Stimulated activated naive CD4-positive, alpha-beta T cell treated with Interleukin-2 at 50 U/mL for 16 hours (primary cell): ENCODE measurements at places on chromosomes 4 and X.

DNA sequence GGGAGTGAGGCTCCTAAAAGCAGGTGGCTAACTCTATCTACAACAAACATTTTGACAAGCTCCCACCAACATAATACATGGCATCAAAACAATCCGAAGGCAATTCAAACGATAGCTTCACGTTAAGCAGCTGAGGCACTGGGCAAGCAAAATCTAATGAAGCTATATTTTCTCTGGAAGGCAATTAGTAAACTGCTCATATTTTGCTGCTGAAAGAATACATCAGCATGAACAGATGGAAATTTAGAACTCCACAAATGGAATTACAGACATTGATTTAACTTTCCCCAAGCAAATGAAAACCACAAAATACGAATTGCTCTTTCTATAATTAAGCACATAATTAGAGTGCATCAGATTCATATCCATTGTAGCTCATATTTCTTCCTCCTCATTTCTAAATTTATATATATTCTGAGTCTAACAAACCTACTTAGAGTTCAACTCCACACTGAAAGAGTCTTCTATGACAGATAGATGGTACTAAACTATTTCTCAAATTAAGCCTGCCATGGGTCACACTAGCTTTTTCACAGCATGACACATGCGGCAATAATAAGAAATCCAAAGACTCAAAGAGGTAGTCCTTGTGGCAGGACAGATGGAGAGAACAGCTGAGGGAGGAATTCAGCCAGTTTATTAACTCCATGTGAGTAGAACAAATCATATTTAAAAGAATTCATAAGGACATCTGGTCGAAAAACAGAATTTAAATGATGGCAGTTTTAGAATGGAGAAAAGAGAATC lies 305.4 kb downstream of the MAPK10 start:
- no peak for DNase-seq

GRCh38 chr4:120869613-120870278 lies 52.8 kb downstream of the PRDM5 start:
- no peak for DNase-seq

GRCh38 chr4:159484864-159485263 lies 382.0 kb downstream of the RAPGEF2 start:
- DNase-seq: no peak

GRCh38 chrX:44971674-44972073 lies 98.7 kb downstream of the KDM6A start:
- no peak for DNase-seq

- no peak for DNase-seq
Observed at GRCh38 chr4:108160741-108161352, 7.9 kb downstream of the LEF1 start.

DNA sequence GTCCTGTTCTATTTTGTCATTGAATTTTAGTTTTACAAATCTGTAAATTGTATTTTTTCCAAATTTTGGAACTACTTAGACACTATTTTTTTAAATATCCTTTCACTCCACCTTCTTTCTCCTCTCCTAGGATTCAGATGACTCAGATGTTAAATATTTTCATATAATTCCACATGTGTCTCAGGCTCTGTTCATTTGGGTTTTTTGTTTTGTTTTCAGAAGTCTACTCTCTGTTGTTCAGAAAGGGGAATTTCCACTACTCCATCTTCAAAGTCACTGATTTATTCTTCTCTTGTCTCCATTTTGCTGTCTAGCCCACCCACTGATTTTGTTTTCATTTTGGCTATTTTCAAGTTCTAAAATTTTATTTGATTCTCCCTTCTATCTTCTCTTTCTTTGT lies 264.0 kb upstream of the SLIT2 start:
- no peak for DNase-seq

GRCh38 chr4:2799224-2799911 lies 6.5 kb downstream of the SH3BP2 start:
- DNase-seq: no peak

GRCh38 chrX:22559506-22559905 lies 286.8 kb downstream of the CBLL2 start:
- no peak for DNase-seq

DNA sequence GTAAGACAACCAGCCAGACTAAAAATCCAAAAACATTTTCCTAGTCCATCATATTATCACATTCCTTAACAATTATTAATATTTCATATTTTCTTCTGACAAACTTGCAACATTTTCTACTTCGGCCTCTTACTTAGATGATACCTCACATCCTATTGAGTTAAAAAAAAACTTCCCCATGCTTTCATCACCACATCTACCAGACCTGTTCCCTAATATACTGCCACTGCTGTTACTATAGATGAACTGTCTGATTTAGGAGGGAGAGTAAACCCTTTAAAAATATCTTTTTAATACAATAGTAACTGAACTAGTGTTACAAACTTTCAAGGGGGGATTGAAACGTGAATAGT lies 1.5 kb downstream of the FAM200B start:
- no peak for DNase-seq

DNA sequence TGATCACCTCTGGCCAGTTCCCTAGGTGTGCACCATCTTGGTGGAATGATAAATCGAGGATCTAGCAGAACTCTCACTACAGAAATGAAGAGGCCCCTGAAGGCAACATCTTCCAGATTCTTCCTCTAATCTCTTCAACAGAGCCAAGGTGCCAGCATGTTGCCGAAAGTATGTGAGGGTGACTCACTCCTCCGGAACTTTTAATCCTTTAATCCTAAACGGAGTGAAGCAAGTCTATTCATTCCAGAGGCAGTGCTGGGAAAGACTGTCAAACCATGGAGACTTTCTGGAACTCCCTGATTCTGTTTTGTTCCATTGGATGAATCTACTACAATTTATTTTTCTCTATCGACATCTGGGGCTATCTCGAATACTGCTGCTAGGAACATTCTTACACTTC lies 68.7 kb downstream of the SUPT20HL2 start:
- DNase-seq: no peak

DNA sequence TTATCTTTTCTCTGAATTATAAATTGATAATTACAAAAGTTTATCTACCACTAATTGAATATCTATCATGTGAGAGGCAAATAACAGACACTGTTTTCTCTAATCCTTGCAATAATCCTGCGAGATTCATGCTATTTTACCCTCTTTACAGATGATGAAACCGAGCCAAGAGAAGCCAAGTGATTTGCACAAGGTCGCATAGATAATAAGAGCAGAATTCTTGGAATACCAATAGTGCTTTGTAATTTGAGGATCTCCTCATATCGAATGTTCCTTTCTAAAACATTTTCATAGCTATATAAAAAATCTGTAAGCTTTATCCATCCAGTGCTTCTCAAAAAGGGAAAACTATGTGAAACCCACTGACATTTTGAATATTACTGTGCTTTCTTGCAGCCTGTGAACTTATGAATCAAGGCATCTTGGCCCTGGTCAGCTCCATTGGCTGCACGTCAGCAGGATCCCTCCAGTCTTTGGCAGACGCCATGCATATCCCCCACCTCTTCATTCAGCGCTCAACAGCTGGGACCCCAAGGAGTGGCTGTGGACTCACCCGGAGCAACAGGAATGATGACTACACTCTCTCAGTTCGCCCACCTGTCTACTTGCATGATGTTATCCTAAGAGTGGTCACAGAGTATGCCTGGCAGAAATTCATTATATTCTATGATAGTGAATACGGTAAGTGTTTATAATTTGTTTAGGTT lies 743.8 kb upstream of the ATOH1 start:
- DNase-seq: no peak

- no peak for DNase-seq
Observed at GRCh38 chr4:8856835-8857621, 14.6 kb downstream of the HMX1 start.

DNA sequence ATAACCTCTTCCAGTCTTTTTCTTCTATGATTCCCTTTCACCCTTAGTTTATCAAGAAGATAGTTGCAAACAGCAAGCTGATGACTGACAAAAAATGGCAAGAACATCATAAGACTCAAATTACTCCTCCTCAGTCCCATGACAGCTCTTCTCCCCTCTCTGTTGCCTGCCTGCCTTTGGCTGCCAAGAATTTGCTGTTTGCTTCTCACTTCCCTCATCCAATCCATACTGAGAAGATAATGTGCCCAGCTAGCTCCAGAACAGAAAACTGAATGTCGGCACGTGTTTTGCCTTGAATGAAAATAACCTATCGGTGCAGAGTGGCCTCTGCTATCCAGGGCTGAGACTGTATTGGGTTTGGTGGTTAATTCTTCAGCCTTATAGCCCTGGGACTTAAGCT lies 192.1 kb downstream of the PPARGC1A start:
- DNase-seq: no peak

DNA sequence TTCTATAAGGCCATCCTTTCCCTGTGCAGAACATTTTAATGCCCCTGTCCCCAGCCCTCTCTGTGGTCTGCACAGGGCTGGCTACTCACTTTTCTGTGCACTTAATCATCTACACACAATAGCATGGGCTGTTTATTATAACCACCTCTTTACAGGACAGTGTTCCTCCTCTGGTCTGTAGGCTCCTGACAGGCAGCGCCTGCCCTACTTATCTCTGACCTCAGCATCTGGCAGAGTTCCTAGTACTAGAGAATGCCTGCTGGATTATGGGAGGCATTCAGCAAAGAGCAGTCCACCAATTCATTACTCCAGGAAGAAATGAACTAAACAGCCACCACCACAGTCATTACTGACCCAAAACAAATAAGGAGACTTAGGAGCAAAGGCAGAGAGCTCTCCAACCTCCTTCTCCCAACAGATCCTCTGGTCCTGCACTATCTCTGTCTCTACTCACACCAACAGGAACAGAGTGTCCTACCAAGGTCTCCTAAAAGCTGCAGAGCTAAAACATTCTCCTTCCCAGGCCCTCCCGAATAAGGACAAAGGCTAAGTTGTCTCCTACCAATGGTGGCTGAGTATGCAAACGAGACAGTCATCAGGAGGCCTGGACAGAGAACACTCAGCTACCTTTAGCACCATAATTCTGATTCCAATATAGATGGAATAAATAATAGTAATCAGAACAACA lies 279.2 kb downstream of the QDPR start:
- DNase-seq: no peak

GRCh38 chrX:28552322-28552721 lies 34.9 kb upstream of the IL1RAPL1 start:
- no peak for DNase-seq

- DNase-seq: no peak
Observed at GRCh38 chrX:1824855-1825254, 210.0 kb downstream of the ASMT start.

DNA sequence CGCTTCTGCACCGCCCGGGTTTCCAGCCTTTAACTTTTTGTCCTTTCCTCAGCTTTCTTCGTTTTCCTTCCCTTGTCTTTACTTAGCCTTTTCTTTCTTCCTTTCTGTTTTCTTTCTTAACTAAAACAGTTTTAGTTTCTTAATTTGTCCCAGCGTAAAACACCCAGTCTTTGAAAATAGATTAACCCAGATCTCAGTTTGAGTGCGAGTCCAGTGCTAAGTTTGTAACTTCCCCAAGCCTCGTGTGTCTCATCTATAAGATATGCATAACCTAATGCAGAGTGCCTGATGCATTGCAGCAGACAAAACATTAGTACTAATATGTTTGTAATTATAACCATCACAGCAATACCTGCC lies 460 bp upstream of the GEMIN8 start:
- DNase-seq: no peak

DNA sequence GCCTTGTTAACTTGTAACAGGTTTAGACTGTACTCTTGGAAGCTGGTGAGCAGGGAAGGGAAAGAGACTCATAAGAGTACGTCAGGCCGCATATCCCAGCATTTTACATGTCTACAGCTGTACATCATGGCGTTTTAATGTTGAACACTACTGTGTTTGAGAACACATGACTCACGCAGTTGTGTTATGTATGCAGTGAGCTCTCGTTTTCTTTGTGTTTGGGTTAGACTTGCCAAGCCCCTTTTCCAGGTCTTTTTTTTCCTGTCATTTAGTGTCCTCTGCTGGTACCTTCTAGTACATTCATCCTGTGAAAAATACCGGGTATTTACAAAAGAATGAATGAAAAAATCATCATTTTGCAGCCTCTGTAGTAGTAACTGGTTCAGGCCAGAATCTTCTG lies 35.3 kb downstream of the SMS start:
- DNase-seq: no peak

GRCh38 chr4:156547891-156548290 lies 423.7 kb downstream of the PDGFC start:
- DNase-seq: no peak

DNA sequence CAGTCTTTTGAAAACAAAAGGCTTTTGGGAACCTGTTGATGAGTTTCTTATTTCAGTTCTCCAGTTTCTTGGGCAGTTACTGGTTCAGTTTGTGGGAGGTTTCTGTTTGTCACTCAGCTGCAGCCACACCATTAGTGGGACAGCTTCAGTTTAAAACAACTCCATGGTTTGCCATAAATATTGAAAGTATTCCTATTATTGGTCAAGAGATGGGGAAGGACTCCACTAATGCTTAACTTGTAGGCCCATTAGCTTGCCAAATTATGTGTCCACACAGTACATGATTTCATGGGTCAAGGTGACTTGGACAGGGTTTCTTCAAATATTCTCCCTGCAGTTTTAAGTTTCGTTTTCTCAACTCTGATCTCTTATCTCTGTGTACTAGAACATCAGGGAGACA lies 15.5 kb upstream of the ASIC5 start:
- no peak for DNase-seq

- DNase-seq: peak; percentile 52
Observed at GRCh38 chr4:36243355-36244256, 708 bp downstream of the ARAP2 start.

DNA sequence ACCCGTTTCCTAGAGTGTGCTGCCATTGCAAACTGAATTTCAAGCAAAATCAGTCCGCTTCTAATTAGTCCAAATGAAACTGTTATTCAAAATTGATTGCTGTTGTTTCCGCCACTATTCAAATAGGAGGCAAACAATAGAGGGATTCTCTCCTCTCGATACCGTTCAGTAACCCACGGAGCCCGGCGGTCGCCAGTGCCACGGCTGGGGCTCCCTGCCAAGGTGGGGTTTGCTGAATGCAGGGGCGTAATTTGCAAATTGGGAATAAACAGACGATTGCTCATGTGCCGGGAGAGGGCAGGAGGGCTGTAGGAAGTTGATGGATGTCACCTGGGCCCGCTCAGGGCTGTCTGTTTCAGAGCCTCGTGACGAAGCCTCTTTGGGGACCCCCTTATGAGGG lies 8.8 kb downstream of the ADRA2C start:
- no peak for DNase-seq

DNA sequence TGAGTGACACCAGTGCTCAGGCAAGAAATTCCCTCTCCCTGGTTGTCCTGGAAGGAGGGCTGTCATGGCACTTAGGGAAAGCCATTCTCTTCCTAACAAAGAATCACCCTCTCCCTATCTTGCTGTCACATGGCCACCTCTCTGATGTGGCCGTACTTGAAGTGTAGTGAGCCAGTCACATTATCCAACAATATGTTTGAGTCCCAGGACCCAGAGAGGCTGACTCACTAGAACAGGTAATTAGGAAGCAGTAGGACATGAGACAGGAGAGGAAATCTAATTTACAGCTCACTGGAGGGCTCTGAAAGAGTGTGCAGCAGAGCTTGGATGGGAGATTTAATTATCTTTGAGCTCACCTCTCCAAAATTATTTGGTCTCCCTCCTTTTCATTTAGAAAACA lies 299.1 kb downstream of the ARHGAP24 start:
- no peak for DNase-seq

- no peak for DNase-seq
Observed at GRCh38 chr4:180253419-180253818, 1989.8 kb upstream of the TENM3 start.
